ENCODE measurements at places on chromosomes 12 and 14.

GRCh38 chr14:100111931-100112704 lies 46.9 kb downstream of the EVL start:
- DNase-seq, result no peak

- no peak for DNase-seq
Measured at GRCh38 chr14:104722938-104723650, 935 bp upstream of the ADSS1 start.

- DNase-seq, result no peak
Measured at GRCh38 chr14:35123388-35123703, 994 bp downstream of the PRORP start.

DNA sequence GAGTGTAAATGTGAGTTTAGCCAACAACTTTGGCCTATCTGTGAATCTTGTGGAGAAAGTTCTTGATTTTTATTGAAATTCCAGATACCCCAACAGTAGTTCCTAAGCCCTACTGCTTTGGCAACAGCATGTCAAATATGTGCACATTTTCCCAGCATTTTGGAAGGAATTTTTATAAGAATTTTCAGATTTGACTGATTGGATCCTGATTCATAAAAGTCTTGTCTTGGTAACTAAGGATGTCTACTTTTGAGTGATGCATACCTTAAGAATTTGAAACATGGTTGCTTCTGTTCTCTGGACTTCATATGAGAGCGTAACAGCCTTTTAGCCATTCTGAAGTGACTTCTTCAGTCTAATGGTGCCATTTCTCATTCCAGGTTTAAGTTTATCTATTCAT lies 106.7 kb downstream of the ANO4 start:
- no peak for DNase-seq

- DNase-seq, result no peak
Measured at GRCh38 chr14:64720131-64720576, 15.9 kb downstream of the PLEKHG3 start.

DNA sequence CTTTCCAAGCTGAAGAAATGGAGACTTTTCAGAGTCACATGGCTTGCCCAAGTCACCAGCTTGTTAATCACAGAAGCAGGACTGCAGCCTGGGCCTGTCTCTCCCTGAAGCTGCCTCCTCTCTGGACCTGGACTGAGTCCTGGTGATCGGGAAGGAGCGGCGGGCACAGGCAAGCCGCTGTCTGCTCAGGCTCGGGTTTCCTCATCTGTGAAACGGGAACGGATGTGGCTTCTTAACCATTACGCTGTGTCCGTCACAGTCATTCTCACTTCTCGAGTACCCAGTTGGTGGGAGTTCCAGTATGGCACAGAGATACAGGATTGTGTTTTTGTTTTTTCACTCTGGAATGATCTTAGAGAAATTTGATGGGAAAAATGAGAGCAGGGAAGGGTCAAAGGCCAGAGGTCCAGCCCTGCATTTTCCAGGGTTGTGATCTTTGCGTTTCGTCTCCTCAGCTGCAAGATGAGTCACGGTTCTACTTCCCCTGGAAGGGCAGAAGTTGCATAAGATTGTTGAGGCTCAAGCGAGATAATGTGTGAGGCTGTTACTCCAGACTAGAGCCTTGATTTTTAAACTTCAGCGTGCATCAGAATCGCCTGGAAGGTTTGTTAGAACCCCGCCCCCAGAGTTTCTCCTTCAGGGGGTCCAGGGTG lies 7.6 kb upstream of the LRTM2 start:
- peak; percentile 12 for DNase-seq

- no peak for DNase-seq
Measured at GRCh38 chr14:57383125-57383745, 7.2 kb upstream of the NAA30 start.

DNA sequence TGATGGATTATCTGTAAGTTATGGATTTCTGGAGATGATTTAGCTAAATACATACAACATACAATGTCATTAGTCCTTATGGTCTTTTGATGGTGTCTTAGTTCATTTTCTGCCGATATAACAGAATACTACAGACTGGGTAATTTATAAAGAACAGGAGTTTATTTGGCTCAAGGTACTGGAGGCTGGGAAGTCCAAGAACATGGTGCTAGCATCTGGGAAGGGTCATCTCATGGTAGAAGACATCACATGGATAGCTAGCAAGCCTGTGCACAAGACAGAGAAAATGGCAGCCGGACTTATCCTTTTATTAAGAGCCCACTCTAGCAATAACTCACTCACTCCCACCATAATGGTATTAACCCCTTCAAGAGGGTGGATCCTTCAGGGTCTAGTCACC lies 24.2 kb downstream of the KLHL28 start:
- no peak for DNase-seq

DNA sequence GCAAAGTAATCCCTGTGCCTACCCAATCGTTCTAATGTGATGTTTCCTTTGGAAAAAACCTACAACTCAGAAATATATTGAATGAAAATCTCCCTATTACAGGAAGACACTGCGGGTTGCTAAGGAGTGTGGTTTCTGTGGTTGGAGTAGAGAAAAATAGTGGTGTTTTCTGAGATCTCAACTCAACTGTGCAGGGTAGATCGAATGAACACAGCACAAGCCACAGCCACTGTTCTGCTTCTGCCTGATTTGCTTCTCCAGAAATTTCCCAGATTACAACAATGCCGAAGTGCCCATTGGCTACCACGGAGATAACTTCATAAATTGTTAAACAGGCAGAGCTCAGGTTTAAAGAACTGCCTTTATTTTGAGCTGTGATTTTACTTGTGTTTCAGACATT lies 480.4 kb downstream of the DIO2 start:
- DNase-seq, result no peak

Measured in CD4-positive, alpha-beta T cell treated with Interleukin-10 for 1 hour (primary cell).